Ureter (tissue), 1 donor: ENCODE measurements at places on chromosomes 6 and 20.

- DNase-seq: no peak
These were observed 13.6 kb downstream of the STMND1 start for GRCh38 chr6:17115251-17116116.

DNA sequence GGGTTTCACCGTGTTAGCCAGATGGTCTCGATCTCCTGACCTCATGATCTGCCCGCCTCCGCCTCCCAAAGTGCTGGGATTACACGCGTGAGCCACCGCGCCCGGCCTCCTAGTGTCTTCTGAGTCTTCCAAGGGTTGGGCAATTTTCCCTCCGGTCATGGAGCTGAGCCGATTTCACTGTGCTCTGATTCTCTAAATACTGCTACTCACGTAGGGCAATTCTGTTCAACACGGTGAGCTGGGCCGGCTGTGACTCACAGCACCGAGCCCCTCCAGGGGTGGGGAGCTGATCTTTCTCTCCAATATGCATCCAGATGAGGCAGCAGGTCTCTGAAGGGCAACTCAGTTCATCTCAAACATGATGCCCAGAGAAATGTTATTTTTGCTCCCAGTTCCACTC, 71.6 kb upstream of the CD93 start:
- no peak for DNase-seq

- no peak for DNase-seq
These were observed 36.1 kb downstream of the CAP2 start for GRCh38 chr6:17429383-17430061.

GRCh38 chr6:9089724-9090123, 654.4 kb upstream of the SLC35B3 start:
- no peak for DNase-seq

DNA sequence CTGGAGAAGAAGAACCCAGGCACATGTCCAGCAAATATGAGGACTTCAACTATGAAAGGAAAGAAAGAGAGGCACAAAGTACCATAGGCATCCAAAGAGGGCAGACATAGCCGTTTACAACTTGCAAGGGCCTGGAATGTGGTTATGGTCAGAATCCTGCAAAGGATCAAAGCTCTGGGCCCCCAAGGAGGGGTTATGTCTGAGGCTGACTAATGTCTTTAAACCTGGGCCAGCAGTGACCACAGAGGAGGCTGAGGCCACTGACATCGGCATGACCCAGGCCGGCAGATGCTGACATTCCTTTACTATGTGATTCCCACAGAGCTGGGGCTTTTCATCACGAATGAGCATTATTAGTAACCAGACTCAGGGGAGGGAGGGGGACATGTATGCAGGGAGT, 861.1 kb downstream of the DHX35 start:
- no peak for DNase-seq
